ENCODE measurements at places on chromosomes 5 and 9. TPM values are rescaled to one million over a fixed set of nuclear protein-coding genes. Genes with fewer than 3 reads are reported as not detected.
A peak's percentile ranks its signal among the peaks of the same experiment; 100 is the strongest.

DNA sequence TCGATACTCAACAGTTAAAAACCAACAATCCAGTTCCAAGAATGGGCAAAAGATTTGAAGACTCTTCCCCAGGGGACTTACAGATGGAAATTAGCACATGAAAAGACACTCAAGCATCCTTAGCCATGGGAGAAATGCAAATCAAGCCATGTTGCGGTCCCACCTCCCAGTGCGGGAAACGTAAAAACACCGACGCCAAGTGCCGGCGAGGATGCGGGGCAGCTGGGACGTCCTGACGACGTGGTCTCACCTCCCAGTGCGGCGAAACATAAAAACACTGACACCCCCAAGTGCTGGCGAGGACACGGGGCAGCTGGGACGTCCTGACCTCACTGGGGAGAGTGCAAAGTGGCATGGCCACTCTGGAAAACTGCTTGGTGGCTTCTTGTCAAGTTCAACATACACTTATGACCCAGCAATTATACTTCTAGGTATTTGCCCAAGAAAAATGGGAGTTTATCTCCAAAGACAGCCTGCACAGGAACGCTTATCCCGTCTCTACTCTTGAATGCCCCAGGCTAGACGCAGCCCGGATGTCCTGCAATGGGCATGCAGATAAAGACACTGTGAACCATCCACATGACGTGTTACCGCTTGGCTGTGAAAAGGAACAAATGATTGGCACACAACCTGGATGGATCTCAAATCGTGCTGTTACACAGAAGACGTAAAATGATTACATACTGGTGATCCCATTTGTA, 60.1 kb upstream of the UBAC1 start:
- no peak for DNase-seq

GRCh38 chr9:91758491-91758981, 191.5 kb downstream of the ROR2 start:
- DNase-seq = peak; percentile 10

Gene GPR150
- total RNA-seq = 0.31 TPM

Gene PCDHGC3
- 36.1 TPM for total RNA-seq

DNA sequence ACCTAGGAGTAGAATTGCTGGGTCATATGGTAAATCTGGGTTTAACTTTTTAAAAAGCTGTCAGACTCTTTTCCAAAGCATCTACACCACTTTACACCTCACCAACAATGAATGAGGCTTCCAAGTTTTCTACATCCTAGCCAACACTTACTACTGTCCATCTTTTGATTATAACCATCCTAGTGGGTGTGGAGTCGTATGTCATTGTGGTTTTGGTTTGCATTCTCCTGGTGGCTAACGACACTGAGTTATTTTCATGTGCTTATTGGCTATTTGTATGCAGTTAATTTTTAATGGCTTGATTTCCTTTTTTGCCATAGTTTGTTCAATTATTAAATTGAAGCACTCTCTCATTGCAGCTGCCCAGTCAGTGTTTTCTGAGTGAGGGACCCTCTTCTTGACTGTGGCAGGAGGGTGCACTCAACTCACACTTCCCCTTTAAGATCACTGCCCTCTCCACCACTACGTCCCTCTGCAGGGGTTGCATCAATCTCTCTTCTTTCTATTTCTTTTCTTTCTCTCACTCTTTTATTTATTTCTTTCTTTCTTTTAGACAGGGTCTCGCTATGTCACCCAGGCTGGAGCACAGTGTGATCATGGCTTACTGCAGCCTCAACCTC, 182.3 kb downstream of the C9orf152 start:
- no peak for DNase-seq

GRCh38 chr5:5318426-5319190, 103.9 kb upstream of the ICE1 start:
- no peak for DNase-seq

DNA sequence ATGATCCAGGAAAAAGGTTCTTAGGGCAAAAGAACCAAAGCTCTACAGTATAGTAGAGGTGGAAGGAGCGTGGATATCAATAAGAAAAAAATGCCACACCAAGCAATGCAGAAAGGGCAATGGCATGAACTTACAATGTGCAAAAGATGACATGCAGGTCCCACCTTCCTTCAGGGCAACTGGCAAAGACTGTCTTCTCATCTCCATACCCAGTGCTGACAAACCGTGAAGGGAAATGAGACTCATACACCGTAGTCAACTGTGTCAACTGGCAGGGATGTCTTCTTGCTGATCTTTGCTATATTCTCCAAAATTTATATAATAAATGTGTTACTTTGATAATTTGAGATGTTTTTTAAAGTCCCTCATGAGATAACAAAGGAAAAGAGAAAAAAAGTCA, 36.0 kb downstream of the MED27 start:
- DNase-seq = no peak

Gene C1QTNF3
- 1.6 TPM for total RNA-seq

Gene PTGDS
- not detected for total RNA-seq

DNA sequence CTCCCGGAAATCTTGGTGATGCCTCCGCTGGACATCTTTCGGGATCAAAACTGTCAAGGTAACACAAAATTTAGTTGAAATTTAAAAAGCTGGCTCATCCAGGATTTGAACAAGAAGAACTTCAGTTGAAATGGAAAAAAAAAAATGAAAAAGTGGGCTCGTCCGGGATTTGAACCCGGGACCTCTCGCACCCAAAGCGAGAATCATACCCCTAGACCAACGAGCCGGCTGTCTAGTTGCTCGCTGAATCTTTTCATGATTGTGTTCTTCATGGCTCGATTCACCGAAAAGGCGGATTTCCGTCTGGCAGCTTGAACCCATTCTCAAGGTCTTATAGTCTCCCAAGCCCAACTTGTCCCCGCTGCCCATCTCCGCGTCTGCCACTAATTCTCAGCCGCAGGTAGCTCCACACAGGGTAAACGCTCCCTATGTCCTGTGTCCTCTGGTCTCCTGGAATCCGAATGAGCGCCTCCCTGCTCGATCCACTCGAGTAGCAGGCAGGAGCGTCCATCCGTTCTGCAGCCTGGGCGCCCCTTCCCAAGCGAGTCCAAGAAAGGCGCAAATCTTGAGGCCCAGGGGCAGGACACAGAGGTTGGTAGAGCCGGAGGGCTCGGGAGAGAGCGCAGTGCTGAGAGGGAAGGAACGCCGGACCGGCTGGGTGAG, 16.2 kb downstream of the TRIM7 start:
- peak; percentile 86 for DNase-seq

Gene TMEM252
- total RNA-seq = not detected

Gene PCDHGA9
- total RNA-seq = 3.9 TPM

Gene RUSC2
- 46.2 TPM for total RNA-seq

DNA sequence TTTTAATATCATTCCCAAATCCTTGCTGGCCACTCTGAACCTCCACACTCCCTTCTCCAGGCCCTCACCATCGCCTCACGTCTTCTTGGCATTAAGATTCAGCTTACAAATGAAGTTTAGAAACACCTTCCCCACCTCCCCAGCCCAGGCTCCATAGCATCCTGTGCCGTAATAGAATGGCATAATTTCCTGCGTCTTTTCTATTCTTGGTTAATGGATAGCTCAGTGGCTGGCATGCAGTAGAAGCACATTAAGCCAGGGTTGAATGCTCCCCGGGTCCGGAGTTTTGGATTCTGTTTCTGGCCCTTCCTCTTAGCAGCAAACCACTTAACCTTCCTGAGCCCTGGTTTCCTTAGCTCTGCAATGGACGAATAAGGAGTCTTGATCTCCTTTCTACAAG, 13.8 kb downstream of the WWC1 start:
- no peak for DNase-seq

DNA sequence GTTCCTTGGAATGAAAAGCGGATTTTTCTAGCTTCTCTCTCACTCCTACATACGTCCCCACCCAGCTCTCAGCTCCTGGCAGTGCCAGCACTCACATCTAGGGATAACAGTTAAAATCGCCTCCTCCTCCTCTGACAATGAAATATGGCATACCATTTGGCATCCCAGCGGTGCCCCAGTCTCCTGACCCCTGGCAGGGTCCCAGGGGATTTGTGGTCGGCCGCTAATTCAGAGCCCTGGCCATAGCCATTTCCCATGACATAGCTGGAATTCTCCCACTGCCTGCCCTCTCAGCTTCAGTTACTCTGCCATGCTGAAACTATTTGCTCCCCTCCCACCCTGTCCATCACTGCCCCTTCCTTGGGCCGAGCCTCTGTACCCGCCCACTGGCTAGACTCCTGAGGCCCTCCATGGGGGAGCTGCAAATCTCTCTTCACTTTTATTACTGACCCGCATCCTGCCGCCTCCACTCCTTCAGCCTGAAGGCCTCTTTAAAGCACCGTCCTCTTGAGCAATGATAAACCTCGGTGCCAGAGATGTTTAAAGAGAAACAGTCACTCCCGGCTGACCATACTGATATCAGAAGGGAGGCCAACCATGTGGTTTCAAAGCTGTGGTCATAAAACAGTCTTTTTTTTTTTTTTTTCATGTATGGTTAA, 139.8 kb downstream of the SLIT3 start:
- peak; percentile 53 for DNase-seq

GRCh38 chr5:108753331-108753730, 5.6 kb downstream of the FER start:
- no peak for DNase-seq

Gene GMCL2
- total RNA-seq = not detected

- DNase-seq = no peak
Measured at GRCh38 chr9:73162987-73163768, 11.5 kb downstream of the ANXA1 start.

GRCh38 chr5:37951946-37952721, 112.3 kb upstream of the GDNF start:
- DNase-seq = no peak

DNA sequence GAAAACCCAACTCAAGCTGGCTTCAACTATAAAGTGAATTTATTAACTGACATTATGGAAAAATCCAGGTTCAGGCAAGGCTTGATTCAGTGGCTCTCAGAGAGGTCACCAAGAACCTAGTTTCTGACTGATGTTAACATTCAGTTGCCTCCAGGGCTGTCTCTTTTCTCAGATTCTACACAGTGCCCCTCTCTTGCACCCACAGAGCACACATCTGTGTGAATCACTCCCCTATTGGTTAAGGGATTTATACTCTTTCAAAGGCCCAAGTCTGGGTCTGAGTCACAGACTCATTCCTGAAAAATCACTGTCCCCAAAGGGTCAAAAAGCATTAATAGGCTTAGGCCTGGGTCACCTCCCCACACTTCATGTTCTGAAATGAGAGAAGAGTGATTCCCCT, 6.2 kb upstream of the HAVCR2 start:
- no peak for DNase-seq

GRCh38 chr5:52864884-52865283, 77.2 kb downstream of the ITGA1 start:
- DNase-seq = no peak

GRCh38 chr9:105510024-105510423, 47.9 kb upstream of the FKTN start:
- DNase-seq = peak; percentile 12

DNA sequence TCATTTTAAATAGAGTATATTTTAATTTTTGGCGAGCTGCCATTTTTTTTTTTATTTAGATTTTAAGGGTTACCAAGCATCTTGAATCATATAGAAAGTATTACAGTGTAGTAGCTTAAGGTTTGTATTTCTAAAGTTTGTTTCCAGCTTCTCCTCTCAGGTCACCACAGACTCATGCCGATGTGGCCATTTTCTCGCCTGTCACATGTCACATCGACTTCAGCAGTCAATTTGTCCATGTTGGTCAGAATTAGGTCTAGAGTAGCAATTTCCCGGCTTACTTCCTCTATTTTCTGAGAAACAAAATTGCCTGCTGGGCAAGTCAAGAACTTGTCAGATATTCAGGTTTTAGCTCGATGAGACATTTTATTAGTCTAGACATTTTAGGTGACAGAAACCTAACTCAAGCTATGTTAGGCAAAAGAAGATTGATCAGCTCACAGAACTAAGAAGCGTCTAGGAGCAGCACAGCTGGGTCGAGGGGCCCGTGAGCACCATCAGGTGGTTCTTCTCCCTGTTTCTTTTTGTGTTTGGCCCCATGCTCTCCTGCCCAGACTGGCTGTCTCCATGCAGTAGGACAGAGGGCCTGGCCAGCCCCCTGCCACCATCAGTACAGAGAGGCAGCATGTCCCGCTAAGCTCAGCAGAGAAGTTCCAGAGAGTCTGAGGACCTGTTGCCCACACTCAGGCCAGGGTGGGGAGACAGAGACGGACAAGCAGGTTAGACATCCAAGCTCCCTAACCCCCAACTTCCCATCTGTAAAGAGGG, 48.4 kb upstream of the AFAP1L1 start:
- no peak for DNase-seq

DNA sequence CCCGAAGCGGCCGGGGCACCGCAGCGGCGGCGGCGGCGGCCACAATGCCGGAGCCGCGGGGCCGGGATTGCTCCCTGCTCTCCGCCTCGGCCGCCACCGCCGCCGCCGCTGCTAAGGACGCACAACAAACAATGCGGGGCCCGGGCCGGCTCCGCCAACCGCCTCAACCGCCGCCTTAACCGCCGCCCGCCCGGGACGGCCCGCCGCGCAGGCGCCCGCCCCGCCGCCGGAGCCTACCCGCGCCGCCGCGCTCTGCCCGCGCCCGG, 254 bp downstream of the STRBP start:
- no peak for DNase-seq

GRCh38 chr5:149268928-149269557, 2.6 kb upstream of the AFAP1L1 start:
- DNase-seq = peak; percentile 47

DNA sequence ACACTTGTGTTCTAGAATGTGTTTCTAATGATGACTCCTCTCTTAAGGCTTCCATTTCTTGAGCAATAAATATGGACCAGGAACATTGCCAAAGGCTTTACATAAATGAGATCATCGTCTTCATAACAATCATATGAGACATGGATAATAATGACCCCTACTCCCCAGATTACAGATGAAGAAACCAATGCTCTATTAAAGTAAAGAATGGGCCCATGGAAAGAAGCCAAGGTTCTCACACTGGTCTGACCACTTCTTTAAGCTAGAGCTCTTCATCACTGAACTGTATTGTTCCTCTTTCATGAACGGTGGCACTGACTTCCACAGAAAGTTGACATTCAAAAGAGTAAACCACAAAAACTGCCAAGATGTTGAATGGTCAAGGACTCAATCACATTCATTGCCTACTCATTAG, 65.3 kb downstream of the MARCHF3 start:
- peak; percentile 74 for DNase-seq

Measured in endothelial cell of umbilical vein (primary cell).